T-helper 17 cell (primary cell): ENCODE measurements at places on chromosomes 1 and 21.

DNA sequence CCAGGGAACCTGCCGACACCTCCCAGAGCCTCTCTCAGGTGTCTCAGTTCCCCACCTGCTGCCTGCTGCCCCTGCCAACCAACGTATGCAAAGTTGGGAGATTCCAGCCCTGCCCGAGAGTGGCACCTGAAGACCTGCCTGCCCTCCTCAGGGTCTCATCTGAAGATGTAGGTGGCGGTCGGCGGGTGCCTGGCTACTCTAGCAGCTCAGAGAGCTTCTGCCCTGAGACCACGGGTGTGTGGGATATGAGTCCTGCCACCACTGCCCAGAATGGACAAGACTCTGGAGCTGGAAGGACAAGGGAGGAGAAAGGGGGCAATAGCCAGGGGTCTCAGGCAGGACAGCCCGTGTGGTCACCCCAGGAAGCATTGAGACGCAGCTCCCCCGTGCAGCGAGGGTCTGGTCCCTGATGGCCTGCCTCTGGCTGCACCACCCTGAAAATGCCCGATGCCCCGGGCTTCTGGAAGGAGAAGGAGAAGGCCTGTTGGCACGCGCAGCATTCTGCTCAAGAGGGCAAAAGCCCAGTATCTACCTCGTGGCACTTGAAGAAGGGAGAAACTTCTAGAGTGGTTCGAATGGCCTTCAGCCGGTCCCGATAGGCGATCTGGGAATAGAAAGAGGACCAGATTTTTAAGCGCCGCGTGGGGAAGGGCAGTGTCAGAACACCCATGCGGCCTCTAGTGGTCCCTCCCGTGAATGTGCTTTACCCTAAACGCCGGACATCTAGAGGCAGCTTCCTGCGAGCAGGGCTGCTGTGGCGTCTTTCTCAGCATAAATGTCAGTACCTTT is 88.8 kb downstream of the STUM start:
- DNase-seq = peak; percentile 3

DNA sequence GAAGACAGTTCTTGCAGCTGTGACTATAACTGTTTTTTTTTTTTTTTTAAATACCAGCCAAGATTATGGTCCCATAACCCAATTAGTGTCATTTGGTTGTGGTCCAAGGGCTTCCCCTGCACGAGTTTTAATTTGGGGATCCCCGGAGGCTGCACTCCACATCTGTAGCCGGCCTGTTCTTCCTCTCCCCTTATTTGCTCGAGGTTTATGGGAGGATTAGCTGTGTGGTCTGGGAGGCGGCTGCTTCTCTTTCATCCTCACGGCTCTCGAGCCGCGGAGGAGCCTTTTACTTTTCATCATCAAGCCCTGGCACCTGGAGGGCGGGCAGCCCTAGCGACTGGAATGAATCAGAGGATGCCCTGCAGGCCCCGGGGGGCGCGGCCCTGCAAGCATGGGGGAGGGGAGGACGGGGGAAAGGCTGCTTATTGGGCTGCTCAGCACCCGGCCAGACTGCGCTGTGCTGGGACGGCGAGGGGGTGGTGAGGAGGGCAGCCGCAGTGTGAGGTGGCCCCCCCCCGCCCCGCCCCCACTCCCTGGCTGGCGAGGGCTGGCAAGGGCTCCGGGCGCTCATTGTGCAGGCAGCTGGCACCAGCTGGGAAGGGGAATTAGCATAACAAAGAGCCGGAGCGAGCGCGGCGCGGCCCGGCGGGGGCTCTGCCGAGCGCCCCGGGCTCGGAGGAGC is 18.5 kb downstream of the SERTAD4 start:
- DNase-seq = no peak

GRCh38 chr1:243798726-243799125 is 51.3 kb downstream of the AKT3 start:
- no peak for DNase-seq

- DNase-seq = no peak
Measured at GRCh38 chr21:25456672-25457071, 150.6 kb downstream of the MRPL39 start.

GRCh38 chr1:84855691-84856630 is 37.0 kb downstream of the LPAR3 start:
- DNase-seq = no peak

- no peak for DNase-seq
Measured at GRCh38 chr1:74713849-74714248, 19.0 kb downstream of the CRYZ start.

DNA sequence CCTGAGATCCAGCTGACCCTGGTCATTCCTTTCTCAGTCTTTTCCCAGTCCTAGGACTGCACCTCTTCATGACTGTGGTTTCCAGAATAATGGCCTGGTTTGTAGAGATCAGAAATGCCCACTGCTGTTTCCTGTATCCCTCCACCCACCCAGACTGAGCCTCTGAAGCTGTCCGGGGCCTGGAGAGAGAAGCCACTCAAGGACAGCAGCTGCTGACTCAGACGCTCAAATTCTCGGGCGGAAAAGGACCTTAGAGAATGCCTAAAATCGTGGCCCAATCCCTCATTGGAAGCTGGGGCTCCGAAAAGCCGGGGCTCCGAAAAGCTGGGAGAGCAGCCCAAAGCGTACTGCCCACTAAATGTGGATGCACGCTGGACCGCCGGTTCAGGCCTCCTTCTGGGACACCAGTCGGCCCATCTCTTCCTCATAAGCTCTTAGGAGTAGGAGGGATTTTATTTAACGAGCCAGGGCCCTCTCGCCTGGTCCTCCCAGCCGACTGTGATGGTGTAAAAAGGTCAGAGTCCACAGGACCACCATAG is 7.8 kb upstream of the GPR61 start:
- no peak for DNase-seq

- no peak for DNase-seq
Measured at GRCh38 chr1:58778385-58779000, 5.4 kb downstream of the JUN start.

GRCh38 chr1:231554969-231555368 is 26.5 kb downstream of the TSNAX start:
- no peak for DNase-seq

GRCh38 chr1:50417507-50417906 is 5.7 kb downstream of the DMRTA2 start:
- no peak for DNase-seq

- no peak for DNase-seq
Measured at GRCh38 chr1:30169269-30169668, 554.1 kb downstream of the MATN1 start.

- no peak for DNase-seq
Measured at GRCh38 chr1:5389101-5389885, 602.9 kb downstream of the NPHP4 start.

DNA sequence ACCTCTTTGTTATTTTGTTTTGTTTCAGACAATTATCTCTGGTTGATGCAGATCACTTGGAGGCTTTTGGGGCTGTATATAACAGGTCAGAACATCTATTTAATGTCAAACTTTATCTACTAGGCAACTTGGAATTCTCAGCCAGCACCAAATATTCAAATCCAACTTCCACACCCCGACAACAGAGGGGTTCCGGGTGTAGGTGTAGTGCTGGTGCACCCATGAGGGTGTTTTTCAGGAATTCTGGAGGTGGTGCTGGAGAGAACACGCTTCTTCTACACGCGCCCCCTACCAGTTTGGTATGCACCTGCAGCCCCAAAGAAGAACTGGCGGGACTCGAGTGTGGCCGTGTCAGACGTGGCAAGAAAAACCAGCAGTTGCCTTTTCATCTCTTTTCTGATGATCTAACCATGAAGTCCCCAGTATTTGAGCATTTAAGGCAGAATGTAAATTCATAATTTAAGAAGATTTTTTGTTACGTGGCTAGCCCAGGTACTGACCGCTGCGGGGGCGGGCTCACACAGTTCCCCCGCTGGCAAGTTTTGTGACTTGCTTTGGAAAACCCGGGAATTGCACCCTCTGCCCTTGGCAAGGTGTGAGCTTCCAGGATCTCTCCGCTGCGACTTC is 462 bp upstream of the TLCD4 start:
- peak; percentile 24 for DNase-seq

- no peak for DNase-seq
Measured at GRCh38 chr1:64651841-64652240, 93.0 kb upstream of the RAVER2 start.

DNA sequence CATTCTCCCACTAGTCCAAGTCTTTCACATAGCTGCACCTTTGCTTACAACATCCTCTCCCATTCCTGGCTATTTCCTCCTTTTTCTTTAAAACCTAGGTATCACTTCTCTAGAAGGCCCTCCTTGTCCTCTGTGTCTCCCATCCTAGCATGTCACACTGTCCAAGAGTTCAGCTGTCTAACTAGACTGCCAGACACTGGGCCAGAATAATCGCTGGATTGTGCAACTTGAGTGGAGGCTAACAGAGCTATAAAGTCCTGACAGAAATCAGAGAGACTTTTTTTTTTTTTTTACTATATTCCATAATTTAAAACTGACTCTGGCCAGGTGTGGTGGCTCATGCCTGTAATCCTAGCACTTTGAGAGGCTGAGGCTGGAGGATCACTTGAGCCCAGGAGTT is 4.2 kb upstream of the ANGPTL7 start:
- DNase-seq = no peak

- DNase-seq = no peak
Measured at GRCh38 chr1:9687874-9688582, 36.5 kb downstream of the PIK3CD start.

DNA sequence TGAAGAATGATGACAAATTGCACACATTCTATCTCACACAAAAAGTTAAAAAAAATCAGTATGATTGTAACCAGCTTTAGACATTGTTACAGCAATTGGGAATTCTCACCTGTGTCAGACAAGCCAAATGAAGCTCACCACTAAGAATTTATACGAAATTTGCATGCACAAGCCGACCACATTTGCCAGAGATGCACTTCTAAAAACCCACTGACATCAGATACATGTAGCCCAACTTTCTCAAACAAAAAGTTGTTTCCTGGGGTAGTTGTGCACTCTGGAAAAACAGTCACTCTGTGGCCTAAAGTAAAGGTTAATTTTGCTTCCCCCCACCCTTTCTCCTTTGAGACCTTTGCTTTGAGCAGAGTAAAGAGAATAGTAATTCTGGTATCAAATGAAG is 67.9 kb upstream of the IL12RB2 start:
- no peak for DNase-seq

- DNase-seq = no peak
Measured at GRCh38 chr1:8011923-8012858, 13.9 kb downstream of the ERRFI1 start.

DNA sequence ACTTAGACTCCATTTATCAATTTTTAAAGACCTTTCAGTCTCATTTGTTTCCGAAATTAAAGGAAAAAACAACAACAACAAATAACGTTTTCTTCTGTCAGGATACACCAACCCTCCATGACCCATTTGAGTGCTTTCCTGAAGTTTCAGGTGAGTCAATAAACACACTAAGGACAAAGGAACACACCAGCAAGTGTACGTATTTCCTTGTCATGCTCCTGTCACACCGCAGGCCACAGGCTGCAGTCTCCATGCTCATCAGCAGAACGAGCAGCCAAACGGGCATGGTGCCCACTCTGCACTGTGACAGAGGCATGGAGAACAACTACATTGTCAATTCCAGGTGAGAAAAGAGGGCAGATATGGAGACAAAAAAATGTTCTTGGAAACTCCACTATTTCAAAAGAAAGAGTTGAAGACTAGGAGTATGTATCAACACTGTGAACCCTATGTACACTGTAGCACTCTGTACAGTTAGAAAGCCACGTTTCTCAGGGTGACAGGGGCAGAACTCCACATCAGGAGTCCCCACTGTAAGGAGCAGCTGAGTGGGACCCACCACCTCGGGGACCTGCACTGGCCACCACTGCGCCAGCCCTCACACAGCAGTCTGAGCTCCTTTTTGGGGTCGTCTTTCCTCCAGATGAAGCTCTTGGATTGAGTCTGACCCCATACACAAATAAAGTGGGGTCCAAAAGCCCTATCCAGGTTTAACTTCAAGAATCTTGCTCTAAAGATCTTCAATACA is 2.6 kb downstream of the PTTG1IP start:
- DNase-seq = no peak

DNA sequence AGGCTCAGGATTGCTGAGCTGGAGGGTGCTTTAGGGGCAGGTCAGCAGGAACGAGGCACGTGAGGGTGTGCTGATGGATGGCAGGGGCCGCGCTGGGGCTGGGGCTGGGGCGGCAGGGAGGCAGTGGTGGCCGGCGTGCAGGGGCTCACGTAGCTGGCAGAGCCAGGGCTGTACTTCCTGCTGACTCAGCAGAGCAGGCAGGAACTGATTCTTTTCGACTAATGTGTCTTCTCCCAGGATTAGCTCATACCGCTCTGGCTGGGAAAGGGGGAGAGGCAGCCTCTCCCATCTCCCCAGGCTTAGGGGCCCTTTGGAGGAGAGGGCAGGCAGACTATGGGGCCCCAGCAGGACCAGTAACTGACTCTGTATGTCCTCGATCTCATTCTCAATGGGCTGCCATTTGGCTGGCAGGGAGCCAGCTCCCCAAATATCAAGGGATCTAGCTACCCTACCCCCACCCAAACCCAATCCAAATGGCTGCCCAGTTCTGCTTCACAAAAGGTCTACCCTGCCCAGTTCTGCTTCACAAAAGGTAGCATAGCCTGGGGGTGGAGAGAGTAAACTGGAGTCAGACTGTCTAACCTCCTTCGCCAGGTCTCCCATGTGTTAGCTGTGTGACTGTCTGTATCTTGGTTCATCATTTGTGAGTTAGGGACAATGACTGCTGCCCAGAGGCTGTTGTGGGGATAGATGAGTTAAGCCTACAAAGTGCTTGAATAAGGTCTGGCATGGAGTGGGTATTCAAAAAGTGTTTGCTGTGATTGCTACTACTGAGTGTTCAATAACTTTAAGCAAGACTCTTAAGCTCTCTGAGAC is 100.1 kb upstream of the SLC2A1 start:
- DNase-seq = no peak

GRCh38 chr21:23695443-23695842 is 1911.8 kb downstream of the MRPL39 start:
- DNase-seq = no peak

DNA sequence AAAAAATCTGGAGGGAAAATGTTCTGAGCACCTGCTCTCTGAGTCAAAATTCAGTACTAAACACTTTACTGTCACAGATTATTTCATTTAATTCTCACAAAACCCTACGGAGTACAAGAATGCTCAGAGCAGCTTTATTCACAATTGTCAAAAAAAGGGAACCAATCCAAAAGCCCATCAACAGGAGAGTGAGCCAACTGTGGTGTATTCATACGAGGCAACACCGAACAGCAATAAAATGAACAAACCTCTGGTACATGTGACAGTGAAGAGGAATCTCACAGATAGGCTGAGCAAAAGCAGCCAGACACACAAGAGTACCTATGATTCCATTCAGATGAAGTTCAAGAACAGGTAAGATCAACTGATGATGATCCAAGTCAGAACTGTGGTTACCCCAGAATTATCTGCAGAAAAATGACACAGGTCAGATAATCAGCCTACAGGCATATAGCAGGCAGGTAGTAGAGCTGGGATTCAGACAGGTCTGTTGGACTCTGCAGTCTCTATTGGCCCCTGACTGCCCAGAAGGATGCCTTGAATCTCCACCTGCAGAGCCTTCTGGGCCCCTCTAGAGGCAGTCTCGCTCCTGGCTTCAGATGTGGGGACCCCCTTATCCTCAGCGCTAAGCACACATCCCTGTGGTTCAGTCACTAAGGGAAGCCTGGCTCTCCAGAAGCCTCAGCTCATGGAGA is 19.2 kb downstream of the SLC9A1 start:
- DNase-seq = no peak

- DNase-seq = no peak
Measured at GRCh38 chr1:54365398-54365797, 40.8 kb downstream of the SSBP3 start.
